Stimulated activated CD4-positive, alpha-beta T cell treated with anti-CD3 and anti-CD28 coated beads, TNF-alpha, amount 100 ng/mL, for 1 hour (primary cell): ENCODE measurements at places on chromosomes 1 and 21.

- no peak for DNase-seq
Observed at GRCh38 chr1:148372731-148373130, 110.4 kb downstream of the PPIAL4G start.

DNA sequence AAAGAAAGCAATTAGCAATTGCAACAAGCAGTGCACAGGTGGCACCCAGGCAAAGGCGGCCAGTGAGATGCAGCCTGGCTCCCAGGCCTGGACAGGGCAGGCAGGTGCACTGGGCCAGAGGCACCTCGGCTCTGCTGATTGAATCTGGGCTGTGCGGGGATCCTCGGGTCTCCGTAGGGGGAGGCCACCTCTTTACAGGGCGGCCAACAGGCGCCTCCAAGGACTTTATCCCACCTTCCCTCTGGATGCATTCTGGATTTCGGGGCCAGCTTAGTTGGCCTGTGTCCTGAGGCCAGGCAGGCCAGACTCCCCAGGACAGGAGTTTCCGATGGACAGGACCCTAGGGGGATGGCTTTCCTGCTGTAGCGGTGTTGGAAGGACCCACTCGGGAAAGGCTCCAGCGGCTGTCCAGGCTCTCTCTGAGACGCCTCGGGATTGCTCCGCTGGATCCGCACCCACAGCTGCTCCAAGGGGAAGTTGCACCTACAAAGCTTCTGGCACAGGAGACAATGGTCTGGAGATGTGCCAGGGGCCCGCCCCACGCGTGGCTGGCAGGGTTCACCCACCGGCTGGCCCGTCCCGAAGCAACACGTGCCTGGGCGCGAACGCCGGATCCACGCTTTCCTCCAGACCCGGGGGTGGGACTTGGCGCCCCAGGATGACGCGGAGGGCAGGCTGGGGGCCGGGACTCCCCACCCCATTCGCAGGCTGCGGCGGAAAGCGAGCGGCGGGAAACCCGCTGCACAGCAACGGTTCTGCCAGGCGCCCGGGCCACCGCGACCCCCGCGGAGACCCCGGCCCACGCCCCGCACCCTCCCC lies 810 bp downstream of the SLC19A1 start:
- peak; percentile 25 for DNase-seq

GRCh38 chr1:34924759-34925555 lies 4.5 kb downstream of the DLGAP3 start:
- no peak for DNase-seq

DNA sequence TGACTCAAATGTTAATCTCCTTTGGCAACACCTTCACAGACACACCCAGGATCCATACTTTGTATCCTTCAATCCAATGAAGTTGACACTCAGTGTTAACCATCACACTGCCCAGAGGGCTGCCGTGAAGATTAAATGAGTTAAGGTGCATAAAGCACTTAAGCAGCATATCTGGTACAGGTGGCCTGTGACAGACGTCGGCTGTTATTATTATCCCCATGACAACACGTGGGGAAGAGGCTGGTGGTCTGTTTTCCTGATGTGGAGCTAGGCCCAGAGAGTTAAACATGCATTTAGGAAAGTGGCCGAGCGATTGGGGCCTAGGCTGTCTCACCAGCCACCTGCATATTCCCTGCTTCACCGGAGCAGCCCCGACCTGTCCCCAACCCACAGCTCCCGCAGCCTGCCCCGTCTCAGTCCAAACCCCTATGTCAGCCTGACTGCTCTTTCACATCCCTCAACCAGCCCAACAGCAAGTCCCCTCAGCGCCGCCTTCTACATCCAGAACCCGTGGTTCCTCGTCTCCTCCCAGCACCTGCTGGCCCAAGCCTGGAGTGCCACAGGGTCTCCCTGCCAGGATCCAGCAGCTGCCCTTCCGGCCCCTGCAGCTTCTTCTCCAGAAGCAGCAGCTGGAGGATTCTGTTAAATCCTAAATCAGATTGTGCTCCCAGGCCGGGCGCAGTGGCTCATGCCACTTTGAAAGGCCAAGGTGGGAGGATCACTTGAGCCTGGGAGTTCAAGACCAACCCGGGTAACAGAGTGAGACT lies 77.9 kb downstream of the FBXO2 start:
- no peak for DNase-seq

DNA sequence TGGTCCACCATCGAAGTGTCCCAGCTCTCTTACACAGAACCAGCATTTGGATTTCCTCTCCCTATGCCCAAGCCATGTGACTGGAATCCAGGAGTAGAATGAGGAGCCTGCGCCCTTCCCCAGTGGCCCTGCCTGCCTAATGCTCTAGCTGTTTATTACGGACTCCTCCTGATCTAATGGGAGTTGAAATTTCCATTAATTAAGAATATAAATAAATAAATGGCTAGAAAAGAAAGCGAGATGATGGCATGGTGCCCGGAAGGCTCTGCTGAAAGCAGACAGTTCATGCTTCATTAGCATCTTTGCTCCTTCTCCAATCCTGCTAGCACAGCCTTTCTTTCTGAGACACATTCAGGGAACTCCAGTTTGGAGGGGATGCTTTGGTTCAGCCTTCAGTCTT lies 216.2 kb downstream of the SEC16B start:
- no peak for DNase-seq

DNA sequence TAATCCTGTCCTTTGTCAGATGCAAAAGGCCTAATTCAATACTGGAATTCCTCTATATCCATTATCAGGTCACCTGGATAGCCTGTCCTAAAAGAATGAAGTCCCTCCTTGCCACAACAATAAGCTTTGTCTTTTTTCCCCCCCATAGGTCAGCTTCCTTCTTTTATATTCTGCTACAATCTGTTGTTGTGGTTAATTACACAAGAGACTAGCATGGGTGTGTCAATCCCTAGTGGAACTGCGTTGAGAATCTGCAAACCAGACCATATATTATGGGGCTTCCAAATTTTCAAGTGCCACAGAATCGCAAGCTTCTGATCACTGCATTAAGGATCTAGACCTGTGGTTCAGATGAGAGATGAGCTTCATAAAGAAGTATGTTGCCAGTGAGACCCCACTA lies 349.6 kb downstream of the SMYD3 start:
- no peak for DNase-seq

- no peak for DNase-seq
Observed at GRCh38 chr21:40471103-40471502, 375.9 kb downstream of the DSCAM start.

- no peak for DNase-seq
Observed at GRCh38 chr1:8854240-8854639, 24.2 kb downstream of the ENO1 start.

GRCh38 chr1:5522531-5523145 lies 469.6 kb downstream of the NPHP4 start:
- no peak for DNase-seq

DNA sequence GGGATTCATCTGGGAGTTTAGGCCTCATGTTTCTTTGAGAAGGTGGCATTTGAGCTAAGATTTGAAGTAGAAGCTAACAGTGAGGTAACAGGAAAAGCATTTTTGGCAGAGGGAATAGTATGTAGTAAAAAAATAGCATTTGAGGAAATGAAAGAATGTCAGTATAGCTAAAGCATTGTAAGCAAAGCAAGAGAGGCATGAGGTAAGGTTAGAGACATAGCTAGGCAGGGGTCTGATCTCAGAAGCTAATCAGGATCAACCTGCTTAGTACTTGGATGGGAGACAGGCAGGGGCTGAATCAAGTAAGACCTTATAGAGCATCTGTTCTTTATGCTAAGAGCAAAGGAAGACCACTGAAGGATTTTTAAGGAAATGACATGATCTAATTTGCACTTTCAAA lies 4.0 kb downstream of the POLR3C start:
- no peak for DNase-seq

GRCh38 chr1:226133504-226134123 lies 52.9 kb downstream of the ACBD3 start:
- DNase-seq, result no peak

DNA sequence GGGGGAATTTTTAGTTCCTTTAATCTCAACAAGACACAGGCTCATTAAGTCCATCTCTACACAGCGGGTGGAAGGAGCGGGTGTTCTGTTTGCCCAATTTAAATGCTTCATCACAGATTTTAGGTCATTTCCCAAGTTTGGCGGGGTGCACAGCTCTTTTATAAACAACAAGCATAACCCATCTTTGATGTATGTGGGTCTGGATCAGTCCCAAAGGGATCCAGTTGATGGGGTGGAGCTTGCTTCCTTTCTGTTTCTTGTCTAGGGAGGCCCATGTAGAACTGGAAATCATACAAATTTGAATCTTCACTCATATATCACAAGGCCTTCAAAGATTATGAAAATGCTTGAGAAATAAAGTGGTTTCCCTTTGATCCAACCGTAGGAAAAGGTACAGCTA lies 140.5 kb upstream of the C8B start:
- DNase-seq, result no peak

DNA sequence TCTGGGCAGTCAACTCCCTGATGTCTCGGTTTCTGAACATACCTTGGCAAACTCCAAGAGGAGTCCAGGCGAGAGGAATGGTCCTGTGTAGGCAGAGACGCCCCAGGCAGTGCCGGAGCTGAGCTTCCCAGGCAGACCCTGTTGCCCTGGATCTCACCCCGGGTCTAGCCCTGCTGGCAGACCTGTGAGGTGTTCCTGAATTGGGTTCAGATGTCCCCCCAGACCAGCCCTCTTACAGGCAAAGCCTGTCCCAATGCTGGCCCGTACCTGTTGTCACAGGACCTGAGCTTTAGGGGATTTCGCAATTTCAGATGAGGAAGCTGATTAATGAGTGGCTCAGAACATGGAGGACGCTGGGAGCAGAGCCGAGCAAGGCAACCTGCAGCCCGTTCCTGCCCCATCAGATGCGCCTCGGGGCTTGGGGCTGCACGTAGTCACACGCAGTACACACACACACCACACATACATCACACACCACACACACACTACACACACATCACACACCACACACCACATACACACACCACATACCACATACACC lies 38.5 kb upstream of the PDE9A start:
- DNase-seq, result peak; percentile 19

- DNase-seq, result no peak
Observed at GRCh38 chr1:234605983-234606783, 3.8 kb downstream of the IRF2BP2 start.

- no peak for DNase-seq
Observed at GRCh38 chr21:34204481-34205439, 131.4 kb downstream of the MRPS6 start.

DNA sequence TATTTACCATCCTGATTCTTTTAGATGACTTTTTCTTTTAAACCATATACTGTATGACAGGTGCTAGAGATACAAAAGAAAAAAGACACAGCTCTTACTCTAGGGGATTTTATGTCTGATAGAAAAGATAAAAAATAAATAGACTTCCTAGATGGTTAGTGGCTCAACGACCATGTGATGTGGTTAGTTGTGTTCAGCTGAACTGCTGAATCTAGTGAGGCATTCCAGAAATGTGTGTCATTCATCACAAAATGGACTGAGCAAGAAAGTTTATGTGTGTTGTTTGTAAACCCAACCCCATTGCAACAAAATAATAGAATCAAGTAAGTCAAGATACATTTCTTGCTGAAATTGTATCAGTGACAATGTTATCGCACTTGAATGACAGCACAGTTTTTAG lies 205.8 kb upstream of the LYPLAL1 start:
- no peak for DNase-seq

DNA sequence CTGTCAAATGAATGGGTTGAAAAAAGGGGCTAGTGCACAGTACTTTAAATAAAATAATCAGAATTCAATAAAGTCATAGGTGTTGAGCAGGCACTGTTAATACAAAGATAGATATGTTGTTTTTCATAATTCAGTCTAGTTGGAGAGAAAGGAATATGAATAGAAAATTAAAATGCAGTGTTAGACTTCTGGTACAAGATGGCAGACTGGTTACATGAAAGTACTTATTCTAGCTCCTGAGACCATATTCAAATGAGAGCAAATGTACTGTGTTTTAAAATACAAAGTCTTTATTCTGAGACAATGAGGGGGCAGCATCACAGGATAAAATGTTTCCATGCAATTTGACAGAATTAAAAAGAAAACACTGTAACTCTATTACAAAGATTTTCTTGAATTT lies 542.1 kb downstream of the COL11A1 start:
- no peak for DNase-seq

DNA sequence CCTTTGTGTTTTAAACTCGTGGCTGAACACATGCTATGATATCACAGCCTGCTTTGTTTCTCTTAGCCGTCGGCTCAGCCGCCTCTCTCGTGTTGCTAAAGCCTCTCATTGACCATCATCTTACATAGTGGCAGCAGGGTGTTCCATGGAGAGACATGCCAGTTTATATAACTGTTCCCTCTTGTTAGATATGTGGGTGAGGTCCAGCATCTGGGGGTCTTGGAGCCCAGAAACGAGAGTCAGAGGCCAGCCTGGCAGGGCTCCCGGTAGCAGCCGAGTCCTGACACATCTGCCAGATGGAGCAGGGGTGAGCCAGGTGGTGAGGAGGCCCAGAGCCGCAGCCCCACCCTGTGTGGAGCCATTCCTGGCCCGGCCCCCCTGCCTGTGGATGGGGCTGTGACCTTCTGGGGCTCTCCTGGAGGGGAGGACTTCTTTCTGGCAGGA lies 11.9 kb downstream of the PODN start:
- DNase-seq, result no peak

- DNase-seq, result no peak
Observed at GRCh38 chr1:112247961-112248360, 148.1 kb upstream of the CTTNBP2NL start.

GRCh38 chr1:153779781-153780541 lies 4.8 kb downstream of the SLC27A3 start:
- no peak for DNase-seq

GRCh38 chr1:35220976-35221375 lies 28.0 kb upstream of the SFPQ start:
- no peak for DNase-seq

- DNase-seq, result no peak
Observed at GRCh38 chr1:165616054-165616612, 14.9 kb upstream of the MGST3 start.

- DNase-seq, result no peak
Observed at GRCh38 chr1:232921381-232921780, 29.0 kb upstream of the NTPCR start.

GRCh38 chr1:183993132-183993531 lies 44.4 kb downstream of the COLGALT2 start:
- no peak for DNase-seq

DNA sequence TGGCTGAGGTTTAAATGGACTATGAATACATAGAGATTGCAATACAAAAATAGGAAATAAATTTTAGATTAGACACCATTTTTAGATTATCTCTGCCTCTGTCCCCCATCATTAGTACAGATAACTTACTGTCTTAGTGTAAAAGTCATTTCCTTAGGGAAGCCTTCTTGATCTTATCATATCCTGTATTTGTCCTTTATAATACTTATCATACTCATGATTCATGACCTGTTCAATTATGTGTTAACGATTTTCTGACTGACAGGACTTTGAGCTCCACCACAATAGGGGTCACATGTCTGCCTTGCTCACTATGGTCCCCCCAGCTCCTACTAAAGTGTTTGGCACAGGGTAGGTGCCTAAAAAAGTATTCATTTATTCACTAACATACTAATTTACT lies 14.6 kb downstream of the TEX38 start:
- DNase-seq, result no peak
